ENCODE measurements at places on chromosomes 16 and 17. TPM values are rescaled to one million over a fixed set of nuclear protein-coding genes. Genes with fewer than 3 reads are reported as not detected.

Gene KRTAP4-1
- not detected for total RNA-seq

Gene C16orf46
- total RNA-seq = 2.1 TPM

Gene IRX3
- total RNA-seq = 16.8 TPM

Gene SYT17
- total RNA-seq = 0.12 TPM

Gene FOXC2
- total RNA-seq = 4.5 TPM

Gene JPH3
- not detected for total RNA-seq

Gene KRT39
- total RNA-seq = not detected

Gene SKAP1
- not detected for total RNA-seq

Gene APOBR
- not detected for total RNA-seq

Gene KRTAP3-2
- total RNA-seq = not detected

Gene BIRC5
- total RNA-seq = 4.2 TPM

Gene ZFP3
- 2.2 TPM for total RNA-seq

Gene KRT36
- total RNA-seq = not detected

Gene CD300E
- not detected for total RNA-seq

Gene CES2
- total RNA-seq = 17.9 TPM

Gene KRT12
- not detected for total RNA-seq

Gene CES3
- not detected for total RNA-seq

Gene MCRIP2
- total RNA-seq = 34.2 TPM

Gene ODAD4
- total RNA-seq = 0.20 TPM

Gene ICAM2
- 12.2 TPM for total RNA-seq

Gene SULT1A4
- total RNA-seq = 1.2 TPM

Gene ABCA6
- total RNA-seq = 98.0 TPM

Gene ZG16
- total RNA-seq = not detected

Gene TELO2
- 11.5 TPM for total RNA-seq

Gene ZNF597
- 2.0 TPM for total RNA-seq

Gene TBC1D3G
- total RNA-seq = not detected

Gene PRAC2
- not detected for total RNA-seq

Gene TPSD1
- not detected for total RNA-seq

Gene WFDC1
- 0.10 TPM for total RNA-seq

Gene ANKS4B
- total RNA-seq = not detected

Gene GNAO1
- not detected for total RNA-seq

Gene TBX6
- total RNA-seq = 0.37 TPM

Gene SDR42E1
- not detected for total RNA-seq

Gene AFMID
- total RNA-seq = 41.1 TPM

Measured in cardiac ventricle fibroblast (primary cell).